ENCODE measurements at places on chromosomes 5 and 9.
A peak's percentile ranks its signal among the peaks of the same experiment; 100 is the strongest.

DNA sequence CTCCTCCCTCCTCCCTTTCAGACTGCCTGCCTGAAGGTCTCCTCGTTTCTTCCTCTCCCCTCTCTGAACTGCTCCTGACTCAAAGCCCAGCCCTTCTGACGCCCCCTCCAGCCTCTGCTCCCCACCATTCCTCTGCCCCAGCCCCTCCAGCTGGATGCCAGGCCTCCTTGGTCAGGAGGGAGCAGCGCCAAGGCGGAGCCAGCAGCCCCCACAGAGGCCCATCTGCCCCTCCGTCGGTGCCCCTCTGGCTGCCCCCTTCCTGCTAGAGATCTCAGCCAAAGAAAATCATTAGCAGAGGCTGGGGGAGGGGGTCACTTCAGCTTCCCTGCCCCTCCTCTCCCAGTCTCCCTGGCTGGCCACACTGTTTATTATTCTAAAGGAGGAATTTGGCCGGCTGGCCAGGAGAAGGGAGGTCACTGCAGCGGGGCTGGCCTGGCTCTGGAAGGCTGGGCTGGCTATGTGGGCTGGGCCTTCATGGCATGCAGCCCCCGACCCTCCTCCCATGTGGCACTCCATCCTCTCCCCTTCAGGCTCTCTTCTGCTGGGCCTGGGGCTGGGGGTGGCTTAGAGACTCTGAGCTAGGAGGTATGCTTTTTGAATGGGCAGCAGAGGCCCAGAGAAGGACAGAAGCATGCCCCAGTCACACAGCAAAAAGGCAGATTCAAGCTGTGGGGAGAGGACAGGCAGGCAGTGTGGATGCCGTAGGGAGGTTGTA lies 16.9 kb downstream of the PDGFRB start:
- DNase-seq = no peak

- no peak for DNase-seq
Measured at GRCh38 chr5:115686738-115687074, 60.9 kb upstream of the TMED7 start.

DNA sequence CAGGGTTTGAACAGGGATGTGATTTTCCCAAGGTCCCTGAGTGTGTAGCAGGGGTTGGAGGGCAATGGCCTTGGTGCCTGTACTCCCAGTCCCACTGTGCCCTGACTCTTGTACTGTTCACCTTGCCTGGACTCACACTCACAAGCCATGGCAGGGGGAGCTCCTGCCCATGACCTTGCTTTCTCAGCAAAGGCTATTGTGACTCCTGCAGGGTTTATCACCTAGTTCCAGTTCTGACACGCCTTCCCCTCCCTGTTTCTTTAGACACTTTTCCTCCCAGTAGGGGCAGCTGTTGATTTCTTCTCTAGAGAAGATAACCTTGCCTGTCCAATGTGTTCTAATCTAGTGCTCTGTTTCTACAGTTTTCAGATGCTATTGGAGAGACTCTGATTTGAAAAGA lies 139.5 kb downstream of the FSTL4 start:
- no peak for DNase-seq

- peak; percentile 65 for DNase-seq
Measured at GRCh38 chr5:119269061-119269944, 86.5 kb upstream of the TNFAIP8 start.

DNA sequence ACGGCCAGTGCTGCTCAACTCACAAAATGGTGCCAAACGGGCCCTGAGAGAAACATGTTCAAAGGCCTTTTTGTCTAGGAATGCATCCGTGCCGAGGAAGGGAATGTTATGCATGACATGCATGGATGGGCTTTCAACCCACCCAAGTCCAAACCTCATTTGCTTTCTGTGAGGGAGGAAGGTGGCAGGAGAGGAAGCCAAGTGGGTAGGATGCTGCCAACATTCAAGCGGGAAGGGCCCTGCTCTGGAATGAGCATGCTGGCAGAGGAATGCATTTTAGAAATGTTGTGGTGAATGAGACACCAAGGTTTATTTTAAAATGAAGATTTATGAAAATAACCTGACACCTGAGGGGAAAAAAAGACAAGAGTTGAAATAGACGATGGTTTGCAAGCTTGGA lies 479.1 kb downstream of the CCDC171 start:
- DNase-seq = no peak

- peak; percentile 34 for DNase-seq
Measured at GRCh38 chr9:130138791-130139190, 33.4 kb upstream of the NCS1 start.

- no peak for DNase-seq
Measured at GRCh38 chr5:206927-207536, 10.9 kb downstream of the CCDC127 start.

DNA sequence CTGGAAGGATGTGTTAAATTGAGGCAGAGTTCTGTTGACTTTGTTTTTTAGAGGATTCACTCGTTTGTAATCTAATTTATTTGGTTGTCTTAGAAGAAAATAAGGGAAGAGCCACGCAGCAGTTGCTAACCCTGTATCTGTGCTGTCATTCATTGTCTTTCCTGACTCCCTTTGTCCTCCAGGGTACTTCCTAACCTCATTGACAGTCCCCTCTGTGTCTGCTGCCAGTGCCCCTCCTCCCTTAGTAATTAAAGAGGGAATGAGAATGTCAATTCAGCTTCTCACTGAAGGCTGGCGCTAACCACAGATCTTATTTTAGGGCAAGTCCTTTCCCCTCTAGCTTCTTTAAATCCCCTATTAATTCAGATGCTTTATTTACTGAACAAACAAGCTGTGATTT lies 84.0 kb downstream of the MAST4 start:
- DNase-seq = no peak

DNA sequence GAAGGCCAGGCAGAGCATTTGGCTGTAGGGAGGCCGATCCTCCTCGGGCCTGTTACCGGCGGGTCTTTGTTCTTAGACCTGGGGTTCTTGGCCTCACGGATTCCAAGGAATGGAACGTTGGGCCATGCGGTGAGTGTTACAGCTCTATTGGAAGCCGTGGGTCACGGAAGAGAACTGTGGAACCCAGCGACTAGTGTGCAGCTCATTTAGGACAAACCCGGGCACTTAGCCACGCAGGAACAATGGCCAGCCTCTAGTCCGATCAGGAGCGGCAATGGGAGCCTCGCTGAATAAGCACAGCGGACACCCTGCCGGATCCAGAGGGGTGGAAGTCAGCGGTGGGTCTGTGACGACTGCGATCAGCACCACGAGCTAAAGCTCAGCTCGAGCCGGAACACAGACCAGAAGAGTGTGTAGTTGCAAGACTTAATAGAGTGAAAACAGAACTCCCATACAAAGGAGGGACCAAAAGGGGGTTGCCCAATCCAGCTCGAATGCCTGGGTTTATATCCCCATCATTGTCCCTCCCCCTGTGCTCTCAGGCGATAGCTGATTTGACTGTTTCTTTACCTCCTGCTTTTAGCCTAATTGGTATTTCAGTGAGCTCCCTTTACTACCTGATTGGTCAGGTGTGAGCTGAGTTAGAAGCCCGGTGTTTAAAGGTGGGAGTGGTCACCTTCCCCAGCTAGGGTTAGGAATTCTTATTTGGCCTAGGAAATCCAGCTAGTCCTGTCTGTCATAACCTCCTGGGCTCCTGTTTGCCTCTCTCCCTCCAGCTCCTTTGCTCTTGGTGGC lies 53.7 kb upstream of the RPL26L1 start:
- no peak for DNase-seq

DNA sequence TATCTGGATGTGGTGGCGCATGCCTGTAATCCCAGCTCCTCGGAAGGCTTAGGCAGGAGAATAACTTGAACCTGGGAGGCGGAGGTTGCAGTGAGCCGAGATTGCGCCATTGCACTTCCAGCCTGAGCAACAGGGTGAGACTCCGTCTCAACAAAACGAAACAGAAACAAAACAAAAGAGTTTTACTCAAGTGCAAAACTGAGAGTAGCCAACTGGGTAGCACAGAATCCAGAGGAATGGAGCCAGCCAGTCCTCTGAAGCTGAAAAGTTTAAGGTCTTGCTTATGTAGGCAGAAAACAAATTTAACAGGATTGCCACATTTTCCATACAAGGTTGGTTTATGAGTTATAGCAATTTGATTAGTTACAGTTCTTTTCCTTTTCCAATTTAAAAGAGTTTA lies 32.0 kb downstream of the SPIN1 start:
- DNase-seq = no peak

GRCh38 chr5:181241393-181241975 lies 2.2 kb downstream of the RACK1 start:
- DNase-seq = peak; percentile 63

DNA sequence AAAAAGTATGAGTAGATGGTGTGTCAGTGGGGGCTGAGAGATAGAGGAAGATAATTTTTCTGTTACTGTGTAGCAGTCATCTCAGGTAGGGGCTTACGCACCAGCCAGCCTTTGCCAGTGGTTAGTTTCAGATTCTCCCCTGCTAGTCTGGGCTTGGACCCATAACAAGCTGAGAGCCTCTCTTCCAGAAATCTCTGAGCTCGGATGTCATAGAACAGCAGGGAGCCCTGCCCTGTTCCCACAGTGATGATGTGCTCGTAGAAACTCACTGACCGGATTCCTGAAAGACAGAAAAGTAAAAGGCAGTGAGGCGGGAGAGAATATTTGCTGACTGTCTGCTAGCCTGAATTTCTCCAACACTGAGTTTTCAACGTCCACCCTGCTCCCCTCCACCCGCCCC lies 37.2 kb downstream of the DCAF12 start:
- no peak for DNase-seq

DNA sequence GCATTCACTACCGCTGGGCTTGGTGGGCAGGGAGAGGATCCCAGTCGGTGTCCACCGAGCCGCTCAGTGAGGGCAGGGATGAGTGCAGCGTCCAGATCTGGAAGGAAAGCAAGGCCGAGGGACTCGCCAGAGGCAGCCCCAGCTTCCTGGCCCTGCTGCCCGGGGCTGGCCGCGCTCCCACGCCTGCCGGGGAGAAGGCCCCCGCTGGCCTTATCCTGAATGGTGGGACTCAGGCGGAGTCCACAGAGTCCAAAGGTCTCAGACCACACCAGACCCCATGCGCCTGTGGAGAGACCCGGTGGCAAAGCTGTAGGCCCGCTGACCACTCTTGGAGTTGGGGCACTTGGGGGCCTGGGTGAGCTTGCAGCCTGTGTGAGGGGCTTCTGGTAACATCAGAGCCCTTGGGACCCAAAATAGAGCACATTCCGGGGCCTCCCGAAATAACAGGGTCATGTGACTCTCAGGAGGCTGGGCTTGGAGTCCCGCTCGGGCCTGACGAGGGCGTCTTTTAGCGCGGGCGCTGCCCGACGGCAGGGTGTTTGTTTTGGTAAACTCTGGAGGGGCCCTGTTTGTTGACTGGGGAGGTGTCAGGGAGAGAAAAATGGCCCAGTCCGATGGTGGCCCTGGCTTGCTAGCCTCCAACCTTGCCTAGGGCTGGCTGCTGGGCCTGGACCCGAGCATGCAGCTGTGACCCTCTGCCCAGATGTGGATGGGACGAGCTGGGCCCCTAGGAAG lies 2.8 kb downstream of the RXRA start:
- DNase-seq = no peak

GRCh38 chr5:124745007-124745927 lies 1.2 kb downstream of the ZNF608 start:
- no peak for DNase-seq

Measured in natural killer cell (primary cell).